ENCODE measurements at places on chromosomes 2 and 18. TPM values are rescaled to one million over a fixed set of nuclear protein-coding genes. Genes with fewer than 3 reads are reported as not detected.

GRCh38 chr2:234164493-234165413, 114.3 kb downstream of the SPP2 start:
- DNase-seq, result no peak

DNA sequence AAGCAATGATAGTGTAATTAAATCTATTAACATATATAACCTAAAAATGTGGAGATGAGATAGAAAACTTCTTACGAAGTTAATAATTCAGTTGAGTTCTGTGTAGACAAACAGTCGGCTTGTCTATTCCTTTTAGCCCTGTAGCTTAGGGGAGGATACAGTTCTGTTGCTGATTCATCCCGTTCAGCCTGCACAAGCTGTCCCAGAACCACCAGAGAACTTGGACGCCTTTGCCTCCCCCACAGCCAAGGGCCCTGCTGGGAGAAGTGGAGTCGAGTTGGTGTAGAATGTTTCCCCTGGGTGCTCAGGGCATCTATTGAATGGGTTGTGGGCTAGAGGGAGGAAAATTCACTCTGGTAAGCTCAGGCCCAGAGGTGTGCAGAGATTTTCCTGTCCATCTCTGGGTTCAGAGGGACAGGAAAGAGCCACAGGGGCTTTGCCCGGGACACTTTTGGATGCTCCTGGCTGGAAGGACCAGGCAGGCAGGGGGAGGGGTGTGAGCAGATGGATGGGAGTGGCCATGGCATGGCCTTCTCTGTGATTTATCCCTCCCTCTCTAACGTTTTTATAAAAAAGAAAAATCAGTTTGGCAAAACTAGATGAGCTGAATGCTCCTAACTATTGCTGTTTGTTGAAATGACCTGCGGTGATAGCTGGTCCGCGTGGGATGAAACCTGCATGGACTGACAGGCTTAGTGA, 42.8 kb upstream of the GALR1 start:
- DNase-seq, result peak; percentile 86

- no peak for DNase-seq
These were observed 8.6 kb downstream of the VRK2 start for GRCh38 chr2:58055033-58055786.

DNA sequence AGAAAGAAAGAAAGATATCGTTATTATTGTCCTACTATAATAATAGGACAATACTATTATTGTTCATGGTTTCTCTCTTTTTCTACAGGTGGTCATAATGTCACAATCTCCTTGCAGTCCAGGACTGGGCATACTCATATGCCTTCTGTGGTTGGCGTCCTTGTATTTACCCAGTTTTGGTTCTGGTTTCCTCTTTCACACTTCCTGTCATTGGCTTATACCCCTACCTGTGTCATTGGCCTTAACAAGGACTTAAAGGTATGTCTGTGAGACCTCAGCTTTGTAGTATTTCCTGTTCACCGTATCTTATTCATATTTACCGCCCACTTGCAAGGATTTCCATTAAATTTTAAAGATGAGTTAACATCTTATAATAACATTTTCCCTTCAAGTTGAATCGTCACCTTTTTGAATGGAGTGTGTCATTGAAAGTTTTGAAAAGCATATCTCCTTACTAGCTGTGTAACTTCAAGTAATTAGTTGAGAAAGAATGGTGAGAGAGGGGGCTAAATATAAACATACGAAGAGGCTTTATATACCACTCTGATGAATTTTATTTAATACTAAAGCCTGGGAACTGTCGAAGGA, 36.5 kb upstream of the HTR2B start:
- no peak for DNase-seq

- no peak for DNase-seq
These were observed 93.4 kb downstream of the SLC5A7 start for GRCh38 chr2:108079736-108080135.

- DNase-seq, result no peak
These were observed 128.6 kb upstream of the NYAP2 start for GRCh38 chr2:225270861-225271260.

DNA sequence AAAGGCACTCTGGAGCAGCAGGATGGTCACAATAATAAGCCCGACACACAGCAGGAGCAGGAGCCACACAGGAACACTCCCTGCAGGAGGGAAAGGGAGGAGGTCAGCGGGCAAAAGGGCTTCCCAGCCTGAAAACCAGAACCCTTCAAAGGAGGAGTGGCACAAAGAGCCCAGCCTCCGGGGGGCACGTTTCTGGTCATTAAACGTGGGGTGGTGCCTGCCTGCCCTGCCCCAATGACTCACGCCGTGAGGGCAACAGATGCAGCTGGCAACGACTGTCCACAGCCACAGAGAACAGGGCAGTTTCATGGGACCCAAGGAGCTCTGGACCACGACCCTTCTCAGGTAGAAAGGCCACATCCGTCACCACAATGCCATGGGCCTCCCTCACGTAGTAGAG, 3.0 kb downstream of the PREB start:
- no peak for DNase-seq

GPR155 gene
- total RNA-seq, result 21.3 TPM

IL1RL1 gene
- 8.0 TPM for total RNA-seq

SIX3 gene
- total RNA-seq, result not detected

DHRS9 gene
- 1.3 TPM for total RNA-seq

Measured in sigmoid colon (tissue), 7 donors.